NCI-H187 (cell line): ENCODE measurements at places on chromosomes 2 and 18.

DNA sequence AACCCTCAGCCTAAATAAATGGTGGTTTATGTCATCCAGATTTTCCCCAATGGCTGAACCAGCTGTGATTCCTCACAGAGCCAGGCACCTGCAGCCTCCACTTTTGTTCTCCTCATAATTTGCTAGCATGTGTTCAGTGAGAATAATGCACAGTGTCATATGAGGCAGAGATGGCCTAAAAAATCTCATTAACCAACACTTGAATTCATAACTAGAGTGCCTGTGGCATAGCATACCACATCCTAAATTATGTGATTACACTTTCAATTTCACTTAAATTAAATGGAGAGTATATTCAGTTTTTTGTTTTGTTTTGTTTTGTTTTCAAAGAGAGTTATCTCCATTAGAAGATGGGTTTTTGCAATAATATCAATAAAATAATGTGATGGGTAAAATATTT, 488.0 kb downstream of the CBLN2 start:
- DNase-seq: no peak

DNA sequence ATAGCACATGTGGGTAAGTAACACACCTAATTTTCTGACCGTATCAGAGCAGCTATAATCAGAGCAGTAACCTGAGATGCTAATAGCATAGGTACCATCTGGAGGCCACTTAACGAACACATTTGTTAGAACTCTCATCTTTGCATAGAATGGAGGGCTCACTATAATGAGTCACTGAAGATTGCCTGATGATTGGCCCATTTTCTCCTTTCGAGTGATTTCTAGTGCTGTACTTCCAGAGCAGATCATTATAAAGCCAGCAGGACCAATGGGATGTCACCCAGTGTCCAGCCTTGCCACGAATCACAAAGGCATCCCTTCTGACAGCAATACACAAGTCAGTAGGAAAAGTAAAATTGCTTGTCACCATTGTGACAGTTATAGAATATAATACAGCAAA, 81.7 kb upstream of the REV1 start:
- peak; percentile 75 for DNase-seq

DNA sequence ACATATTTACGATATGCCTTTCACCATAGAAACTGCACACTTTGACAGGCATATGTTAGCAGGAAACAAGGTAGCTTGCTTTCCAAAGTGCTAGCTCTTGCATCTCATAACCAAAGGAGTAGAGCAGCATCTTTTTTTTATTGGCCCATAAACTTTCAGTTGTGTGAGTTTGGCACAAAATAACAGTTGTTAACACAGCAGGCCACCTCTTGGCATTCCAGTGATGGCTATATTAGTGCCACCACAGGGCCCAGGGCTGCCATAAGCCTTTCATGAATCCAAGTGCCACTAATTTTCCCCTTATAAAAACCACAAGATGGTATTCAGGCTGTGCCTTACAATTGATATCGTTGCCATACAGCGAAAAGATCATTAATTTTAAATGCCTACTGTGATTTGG, 40.3 kb upstream of the KLF7 start:
- no peak for DNase-seq

DNA sequence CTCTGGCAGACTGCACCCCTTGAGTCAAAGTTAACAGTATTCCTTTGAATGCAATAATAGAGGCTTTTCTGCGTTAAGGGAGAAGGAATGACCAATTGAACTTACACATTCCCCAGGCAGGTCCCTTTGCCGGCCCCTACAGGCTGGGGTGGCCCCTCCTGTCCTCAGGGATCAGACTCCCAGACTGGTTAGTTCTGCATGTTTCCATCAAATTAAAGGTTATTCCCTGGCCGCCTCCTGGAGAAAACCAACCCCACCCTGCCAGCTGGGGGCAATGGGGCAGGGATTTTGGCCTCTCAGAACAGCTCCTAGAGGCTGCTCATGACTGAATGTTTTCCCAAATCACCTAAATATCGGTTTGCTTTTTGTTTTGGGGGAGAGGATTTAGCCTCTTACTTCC, 199.6 kb downstream of the MGAT5 start:
- no peak for DNase-seq

DNA sequence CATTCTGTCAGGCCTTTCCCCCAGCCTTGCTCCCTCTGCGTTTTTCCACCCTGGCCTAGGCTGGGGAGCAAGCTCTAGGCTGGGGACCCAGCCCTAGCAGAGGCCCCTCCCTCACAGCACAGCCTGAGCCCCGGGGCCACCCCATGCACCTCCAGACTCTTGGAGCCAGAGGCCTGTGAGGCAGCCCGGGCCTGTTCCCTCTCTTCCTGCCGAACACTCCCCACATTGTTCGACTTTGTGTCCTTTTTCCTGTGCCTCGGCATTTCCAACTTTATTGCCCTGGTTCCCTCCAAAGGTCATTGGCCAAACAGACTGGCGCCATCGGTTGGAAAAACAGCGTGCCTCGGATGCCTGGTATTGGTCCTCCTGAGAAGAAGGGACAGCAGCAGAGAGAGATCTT, 79.7 kb downstream of the HS1BP3 start:
- DNase-seq: no peak

DNA sequence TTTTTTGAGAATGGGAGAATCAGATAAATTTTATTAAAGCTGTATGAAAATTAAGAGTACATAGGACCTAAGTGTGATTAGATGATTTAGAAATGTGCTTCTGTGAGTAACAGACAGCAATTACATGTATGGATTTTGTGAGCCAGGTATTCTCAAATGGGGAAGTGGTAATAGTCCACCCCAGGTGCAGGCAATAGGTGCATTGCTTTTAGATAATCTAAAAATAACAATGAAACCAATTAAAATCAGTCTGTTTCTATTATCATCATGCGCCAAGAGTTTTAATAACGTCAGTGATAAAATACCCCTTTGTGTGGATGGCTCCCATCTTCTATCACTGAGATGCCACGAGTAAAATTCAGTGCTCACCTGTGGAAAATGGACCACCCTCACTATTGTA, 265.3 kb downstream of the RNF144A start:
- no peak for DNase-seq

GRCh38 chr2:106011380-106011779, 182.7 kb downstream of the UXS1 start:
- DNase-seq: no peak

DNA sequence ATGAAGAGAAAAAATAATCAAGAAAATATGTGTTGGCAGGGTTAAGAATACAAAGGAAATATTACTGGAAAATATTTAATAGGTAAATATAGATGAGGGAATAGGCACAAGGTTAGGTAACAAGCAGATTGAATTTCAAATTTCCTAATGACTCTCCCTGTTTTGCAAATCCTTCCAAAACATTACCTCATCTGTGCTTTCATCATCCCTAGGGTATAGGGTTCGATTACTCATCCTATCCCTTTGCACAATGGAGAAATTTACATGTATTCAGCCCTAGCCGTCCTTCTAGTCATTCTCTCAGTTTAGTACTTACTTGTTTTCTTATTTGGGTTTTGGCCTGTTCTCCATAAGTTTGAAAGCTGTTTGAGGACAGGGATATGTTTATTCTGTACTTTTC, 864.6 kb upstream of the FSHR start:
- DNase-seq: no peak
